ENCODE measurements at places on chromosomes 5 and 9.

DNA sequence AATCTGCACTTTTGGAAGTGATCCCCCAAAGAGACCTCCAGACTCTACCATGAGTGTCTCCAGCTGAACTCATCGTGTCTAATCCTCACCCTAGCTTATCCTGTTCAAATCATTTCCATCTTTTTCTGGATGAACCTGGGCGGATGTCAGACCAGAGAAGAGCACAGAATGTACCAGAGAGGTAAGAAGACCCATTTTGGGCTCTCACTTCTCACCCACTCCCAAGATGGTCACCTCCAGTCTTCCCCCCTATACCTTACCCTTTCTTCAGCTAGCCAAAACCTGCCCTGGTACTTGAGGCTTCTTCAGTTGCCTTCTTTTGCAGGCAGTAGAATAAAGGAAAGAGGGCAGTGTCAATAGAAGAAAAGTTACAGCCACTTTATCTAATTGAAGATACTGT lies 27.9 kb upstream of the ANXA2R start:
- no peak for DNase-seq

DNA sequence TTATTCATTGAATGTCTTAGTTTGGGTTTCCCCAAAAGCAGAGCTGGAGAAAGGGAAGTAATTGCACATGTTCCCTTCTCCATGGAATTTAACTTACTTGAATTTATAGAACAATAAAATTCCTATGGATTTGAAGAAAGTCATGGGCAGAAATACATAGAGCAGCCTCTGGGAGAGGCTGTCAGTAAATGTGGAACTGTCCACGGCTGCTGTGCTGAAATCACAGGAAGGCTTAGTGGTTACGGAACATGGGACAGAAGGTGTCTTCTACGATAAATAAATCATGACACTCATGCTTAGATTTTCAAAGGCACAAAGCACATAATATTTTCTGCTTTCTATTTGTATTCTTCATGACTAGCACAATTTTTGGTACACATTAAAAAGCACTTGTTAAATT lies 440.6 kb upstream of the IZUMO3 start:
- DNase-seq, result no peak

- no peak for DNase-seq
These were observed 30.8 kb downstream of the ARHGAP26 start for GRCh38 chr5:142800776-142801494.

DNA sequence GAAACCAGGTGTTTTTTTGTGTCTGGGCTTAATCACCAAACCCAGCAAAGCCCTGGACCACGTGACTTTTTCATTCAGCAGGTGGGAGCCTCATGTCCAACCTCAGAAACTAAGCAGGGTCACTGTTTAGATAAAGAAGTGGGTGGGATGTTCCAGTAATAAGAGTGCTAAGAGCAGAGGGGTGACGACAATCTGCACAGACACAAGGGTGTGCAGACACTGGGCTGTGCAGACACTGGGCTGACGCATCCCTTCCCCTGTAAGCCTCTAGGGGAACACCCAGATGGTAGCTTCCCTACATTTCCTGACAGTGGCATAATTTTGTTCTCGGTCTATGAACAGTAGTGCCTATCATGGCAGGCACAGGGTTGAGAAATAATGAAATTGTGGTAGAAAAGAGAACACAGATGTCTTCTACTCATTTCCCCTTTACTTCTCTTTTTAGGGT lies 85.1 kb downstream of the SAXO1 start:
- no peak for DNase-seq

GRCh38 chr9:97557606-97558095 lies 56.2 kb downstream of the TMOD1 start:
- no peak for DNase-seq

- DNase-seq, result no peak
These were observed 664.3 kb upstream of the EDIL3 start for GRCh38 chr5:85049020-85049419.

GRCh38 chr5:116673453-116673852 lies 98.8 kb upstream of the SEMA6A start:
- no peak for DNase-seq

GRCh38 chr9:2741441-2742158 lies 24.3 kb downstream of the KCNV2 start:
- no peak for DNase-seq

- DNase-seq, result no peak
These were observed 82.1 kb upstream of the IL33 start for GRCh38 chr9:6133346-6134063.

DNA sequence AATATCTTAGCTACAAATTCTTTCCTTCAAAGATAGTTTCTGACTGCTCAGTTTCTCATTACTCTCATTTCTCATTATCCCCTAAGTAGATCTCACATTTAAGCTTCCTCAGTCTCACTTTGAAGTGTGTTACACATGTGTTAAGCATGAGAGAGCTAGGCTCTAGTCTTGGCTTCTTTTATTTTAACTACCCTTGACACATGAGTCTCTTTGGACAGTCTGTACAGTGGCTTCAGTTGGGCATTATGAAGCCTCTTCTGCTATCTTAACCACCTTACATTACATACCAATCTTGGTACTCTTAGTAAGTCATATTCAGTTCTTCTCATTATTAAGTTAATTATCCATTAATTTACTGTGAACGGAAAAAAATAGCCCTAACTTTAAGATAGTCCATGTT lies 232.5 kb downstream of the FBXL17 start:
- DNase-seq, result no peak

DNA sequence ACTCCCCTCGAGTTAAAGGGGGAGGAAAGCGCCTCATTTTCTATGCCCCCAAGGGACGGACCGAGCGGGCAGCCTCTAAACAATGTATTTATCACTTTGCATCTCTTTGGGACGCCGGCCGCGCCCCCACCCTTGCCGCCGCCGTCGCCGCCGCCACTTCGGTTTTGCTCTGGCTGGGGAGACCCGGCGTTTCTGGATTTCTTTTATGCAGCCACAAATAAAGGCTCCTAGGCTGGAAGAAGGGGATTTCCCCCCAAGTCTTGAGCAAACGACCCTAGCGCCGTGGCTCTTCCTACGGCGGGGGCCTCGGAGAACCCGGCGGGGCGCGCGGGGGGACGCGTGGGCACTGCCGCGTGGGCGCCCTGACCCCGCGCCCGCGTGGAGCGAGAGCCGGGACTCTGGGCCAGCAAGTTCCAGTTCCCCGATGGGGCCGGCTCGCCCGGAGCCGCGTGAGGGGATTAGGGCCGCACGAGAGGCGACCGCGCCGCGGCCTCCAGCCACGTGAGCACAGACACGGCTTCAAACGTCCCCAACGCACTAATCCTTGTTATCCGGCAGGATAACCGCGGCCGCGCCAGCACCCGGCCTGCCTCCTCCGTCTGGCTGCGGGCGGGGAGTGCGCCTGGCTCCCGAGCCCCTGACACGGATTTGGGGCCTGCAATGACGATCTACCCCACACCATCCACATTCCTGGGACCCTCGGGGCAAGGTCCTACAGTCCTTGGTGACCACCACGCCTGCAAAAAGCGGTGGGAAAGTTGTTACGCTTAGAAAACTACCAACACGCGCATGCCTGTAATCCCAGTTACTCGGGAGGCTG lies 7.9 kb upstream of the NEUROG1 start:
- DNase-seq, result no peak

DNA sequence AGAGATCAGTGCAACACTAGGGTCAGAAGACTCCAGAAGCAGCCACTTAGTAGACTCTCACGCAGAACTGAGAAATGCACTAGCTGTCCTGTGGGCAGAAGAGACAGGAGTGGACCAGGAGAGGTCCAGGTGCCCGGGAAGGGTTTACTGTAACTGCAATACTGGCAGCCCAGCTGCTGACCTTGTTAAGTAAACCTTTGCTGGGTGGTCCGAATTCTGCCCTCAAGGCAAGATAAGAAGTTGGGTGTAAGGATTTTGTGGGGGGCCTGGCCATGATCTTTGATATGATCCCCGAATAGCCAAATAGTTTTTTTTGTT lies 91.3 kb downstream of the PDE6A start:
- no peak for DNase-seq

All from cortex of kidney (tissue), 1 donor.